NCI-H1048 (cell line): ENCODE measurements at places on chromosomes 3 and 15.

DNA sequence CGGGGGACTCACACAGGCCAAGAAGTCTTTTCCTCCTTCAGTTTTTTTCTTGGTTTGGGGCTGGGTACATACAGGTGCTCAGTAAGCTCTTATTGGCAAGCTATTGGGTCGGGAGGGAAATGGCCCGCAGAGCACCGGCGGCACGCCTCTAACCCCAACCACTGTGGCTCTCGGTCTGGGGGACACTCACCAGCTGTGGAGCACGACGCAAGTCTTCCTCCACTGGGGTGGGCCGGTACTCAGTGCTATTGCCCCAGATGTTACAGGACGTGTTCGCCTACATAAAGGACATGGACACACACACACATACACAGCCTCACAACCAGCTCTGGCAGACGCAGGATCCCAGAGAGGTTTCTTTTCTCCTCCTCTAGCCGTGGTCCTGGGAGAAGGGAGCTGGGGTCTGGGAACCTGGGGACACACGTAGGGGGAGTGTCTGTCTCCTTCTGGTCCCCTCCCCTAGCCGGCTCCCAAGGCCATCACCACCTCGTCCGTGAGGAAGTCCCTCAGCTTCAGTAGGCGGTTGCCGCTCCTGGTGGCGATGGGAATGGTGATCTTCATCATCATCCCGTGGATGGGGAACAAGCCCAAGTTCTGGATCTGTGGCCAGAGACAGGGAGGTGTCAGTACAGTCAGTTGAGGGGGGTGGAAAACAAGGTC, 33.4 kb downstream of the FEM1B start:
- DNase-seq = no peak

GRCh38 chr3:79211586-79212359, 556.0 kb downstream of the ROBO1 start:
- DNase-seq = no peak

DNA sequence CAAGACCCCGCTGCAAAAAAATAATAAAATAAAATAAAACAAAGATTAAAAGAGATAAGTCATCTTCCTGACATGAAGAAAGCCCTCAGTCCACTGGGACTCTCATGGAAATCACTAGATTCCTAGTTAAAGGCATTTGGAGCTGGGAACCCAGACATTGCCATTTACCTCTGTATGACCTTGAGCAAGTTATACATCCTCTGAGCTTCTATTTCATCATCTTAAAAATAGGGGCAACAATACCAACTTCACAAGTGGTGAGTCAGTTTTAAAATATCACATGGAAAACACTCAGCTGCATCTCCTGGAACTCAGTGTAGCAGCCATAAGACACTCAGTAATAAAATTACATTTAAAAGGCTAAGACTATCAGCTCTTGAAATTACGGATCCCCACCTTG, 334.8 kb downstream of the ERC2 start:
- DNase-seq = no peak

GRCh38 chr3:174438501-174439145, 420.5 kb upstream of the NAALADL2 start:
- DNase-seq = no peak

GRCh38 chr3:138726946-138727730, 107.6 kb downstream of the PIK3CB start:
- no peak for DNase-seq

DNA sequence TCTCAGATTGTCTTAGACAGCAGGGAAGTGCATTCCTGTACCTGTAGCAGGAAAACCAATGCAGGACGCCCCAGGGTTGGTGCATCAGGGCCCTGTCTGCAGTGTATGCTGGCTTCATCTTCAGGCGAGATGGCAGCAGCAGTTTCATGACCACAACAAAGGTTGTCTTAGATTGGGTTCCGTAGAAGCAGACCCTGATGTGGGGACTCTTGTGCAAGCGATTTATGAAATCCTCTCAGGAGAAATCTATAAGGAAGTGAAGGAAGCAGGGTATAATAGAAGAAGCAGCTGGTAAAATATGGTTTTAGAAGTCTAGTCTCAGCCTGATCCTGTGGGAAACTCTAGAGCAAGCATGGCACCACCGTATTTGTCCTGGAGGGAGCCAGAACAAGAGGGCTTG, 25.0 kb downstream of the DNAH1 start:
- DNase-seq = no peak

DNA sequence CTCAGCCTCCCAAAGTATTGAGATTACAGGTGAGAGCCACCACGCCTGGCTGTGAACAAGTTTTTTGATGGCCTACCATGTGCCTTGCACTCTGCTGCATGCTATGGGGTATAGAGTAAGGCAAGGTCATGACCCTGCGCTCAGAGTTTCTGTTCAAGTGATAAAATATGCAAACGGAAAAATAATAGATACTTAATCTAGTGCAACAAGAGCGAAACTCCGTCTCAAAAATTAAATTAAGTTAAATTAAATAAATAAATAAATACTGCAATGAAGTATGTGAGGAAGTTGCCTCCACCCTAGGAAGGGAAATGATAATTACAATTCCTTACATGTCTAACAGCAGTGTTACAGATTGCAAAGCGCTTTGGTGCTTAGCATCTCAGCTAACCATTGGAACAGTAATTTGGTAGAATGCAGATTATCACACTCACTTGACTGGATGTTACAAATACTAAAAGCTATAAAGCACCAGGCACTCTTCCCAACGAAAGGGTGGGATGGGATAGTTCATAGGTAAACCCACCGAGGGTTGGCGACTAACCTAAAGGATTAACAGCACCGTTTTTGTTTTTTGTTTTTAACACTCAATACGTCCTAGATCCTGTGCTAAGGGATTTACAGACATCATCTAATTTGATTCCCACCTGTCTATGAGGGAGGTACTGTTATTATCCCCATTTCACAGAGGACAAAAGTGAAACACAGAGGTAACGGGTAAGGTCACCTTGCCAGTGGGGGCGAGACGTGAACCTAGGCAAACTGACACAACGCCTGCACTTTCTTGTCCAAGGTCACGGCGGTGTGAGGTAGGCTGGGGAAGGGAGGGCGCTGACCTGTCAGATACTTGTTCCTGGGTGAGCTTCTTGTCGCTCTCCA, 793 bp upstream of the FANCD2 start:
- no peak for DNase-seq

- DNase-seq = no peak
Measured at GRCh38 chr15:67006083-67007065, 59.0 kb upstream of the SMAD3 start.

DNA sequence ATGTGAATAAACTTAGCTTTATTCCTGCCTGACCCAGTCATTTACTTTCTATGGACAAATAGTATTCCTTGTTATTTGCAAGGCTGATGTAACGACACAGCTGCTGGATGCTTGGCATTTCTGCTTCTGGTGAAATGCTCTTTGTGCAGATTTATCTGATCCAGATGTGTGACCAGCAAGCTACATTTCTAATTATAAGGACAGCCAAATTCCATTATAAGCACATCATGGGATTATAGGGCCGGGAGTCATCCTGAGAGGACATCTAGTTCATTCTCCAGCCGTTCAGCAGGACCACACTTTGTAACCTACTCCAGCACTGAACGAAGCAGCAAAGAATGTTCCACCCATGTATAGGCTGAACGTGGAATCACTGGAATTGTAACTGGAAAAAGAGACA, 42.9 kb downstream of the FNDC3B start:
- DNase-seq = no peak

DNA sequence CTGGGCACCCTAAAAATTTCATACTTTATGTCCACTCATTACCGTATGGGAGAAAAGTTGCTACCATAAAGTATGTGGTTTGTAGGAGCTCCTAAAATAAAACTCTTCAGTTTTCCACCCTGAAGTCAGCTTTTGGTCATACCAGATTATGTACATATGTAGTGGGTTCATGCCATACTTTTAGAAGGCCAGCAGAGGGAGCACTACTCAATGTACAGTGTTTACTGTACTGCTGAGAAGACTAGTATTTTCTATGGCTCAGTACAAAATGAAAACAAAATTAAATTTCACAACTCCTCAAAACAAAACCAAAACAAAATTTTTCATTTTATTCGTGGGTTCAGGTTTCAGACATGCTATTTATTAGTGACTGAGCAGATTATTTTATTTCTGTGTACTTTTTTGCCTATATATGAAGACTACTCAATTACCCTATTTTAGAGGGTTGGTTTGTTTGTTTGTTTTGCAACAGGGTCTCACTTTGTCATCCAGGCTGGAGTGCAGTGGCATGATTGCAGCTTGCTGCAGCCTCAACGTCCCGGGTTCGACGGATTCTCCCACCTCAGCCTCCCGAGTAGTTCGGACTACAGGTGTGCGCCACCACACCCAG, 24.3 kb downstream of the NXPE3 start:
- peak; percentile 7 for DNase-seq

DNA sequence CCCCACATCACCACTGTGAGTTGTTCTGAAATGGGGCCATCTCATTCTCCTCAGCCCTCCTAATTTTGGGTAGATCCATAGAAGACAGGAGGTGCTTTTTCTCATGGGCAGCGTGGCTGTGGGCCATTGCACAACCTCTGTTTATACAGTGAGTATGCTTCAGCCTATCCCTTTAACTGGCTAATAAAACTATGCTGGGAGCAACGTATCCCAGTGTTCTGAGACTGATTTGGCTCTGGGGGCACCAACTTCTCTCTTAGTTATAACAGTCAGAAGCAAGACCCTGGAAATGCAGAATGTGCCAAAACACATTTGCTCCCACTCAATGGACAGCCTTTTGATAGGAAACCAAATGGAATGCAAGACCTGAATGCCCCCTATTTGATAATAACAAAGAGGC, 97.1 kb upstream of the ICE2 start:
- DNase-seq = no peak
